ENCODE measurements at places on chromosomes 1 and 21.

DNA sequence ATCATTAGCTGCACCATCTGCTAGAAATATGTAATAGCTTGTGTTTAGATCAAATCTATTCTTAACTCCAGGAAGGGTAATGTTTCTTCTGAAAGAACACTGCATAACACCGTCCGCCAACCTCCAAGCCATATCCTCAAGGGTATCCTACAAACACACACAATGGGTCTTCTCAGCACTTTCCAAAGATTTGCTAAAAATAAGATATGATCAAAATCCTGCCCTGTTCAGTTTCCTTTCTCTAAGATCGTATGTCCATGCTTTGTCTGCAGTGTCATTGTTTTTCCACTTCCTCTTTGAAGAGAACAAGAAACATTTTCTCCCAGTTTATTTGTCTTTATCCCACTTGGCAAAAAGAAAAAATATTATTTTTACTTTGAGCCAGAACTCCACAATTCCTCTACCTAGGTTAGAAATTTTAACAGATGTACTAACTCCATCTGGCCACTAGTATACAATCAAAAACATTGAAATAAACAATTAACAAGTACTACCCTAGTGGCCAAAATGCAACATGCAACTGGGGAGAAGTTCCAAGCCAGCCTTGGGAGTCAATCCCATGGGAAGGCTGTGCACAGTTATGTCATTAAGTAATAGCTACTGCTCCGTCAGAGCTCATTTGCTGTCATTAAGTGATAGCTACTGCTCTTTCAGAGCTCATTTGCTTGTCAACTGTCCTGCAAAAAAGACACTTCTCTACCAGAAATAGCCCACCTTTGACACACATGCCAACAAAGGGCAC, 37.8 kb downstream of the FRRS1 start:
- no peak for DNase-seq

GRCh38 chr1:98870959-98871903, 133.4 kb downstream of the PLPPR5 start:
- DNase-seq = no peak

- no peak for DNase-seq
These were observed 49.7 kb upstream of the TSNAX start for GRCh38 chr1:231478811-231479210.

GRCh38 chr1:60108196-60108595, 34.6 kb upstream of the C1orf87 start:
- peak; percentile 15 for DNase-seq

GRCh38 chr1:220922951-220923350, 43.7 kb downstream of the HLX start:
- DNase-seq = peak; percentile 34

DNA sequence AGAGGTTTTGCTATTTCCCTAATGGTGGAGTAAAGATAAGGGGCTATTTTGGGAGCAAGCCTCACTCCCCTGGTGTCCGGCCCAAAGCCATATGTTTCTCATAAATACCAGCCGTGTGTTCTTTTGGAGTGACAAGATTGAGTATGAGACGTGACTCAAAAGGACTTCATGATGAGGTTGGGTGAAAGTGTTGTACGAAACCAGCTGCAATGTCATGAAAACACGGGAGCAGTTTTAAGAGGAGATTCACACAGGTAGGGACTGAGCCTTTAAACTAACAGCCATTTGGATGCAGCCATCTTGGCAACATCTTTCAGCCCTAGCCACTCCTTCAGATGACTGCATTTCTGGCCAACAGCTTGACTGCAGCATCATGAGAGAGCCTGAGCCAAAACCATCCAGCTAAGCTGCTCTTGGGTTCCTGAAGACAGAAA, 532.3 kb upstream of the USP24 start:
- DNase-seq = no peak

DNA sequence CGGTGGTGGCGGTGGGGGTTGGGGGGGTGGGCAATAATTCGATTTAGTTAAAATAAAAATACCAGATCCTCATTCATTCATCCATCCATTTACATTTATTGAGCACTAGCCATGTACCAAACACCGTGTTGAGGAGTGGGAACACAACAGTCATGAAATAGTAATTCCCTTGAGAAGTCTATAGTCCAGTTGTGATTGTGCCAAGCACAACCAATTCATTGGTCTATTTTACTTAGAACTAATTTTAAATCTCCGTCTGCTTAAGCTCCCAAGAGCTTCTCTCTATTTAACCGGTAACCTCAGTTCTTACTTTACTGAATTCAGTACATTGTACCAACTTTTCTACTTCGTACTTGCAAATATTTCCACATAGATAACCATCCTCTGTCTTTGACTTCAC, 38.4 kb downstream of the WARS2 start:
- no peak for DNase-seq

DNA sequence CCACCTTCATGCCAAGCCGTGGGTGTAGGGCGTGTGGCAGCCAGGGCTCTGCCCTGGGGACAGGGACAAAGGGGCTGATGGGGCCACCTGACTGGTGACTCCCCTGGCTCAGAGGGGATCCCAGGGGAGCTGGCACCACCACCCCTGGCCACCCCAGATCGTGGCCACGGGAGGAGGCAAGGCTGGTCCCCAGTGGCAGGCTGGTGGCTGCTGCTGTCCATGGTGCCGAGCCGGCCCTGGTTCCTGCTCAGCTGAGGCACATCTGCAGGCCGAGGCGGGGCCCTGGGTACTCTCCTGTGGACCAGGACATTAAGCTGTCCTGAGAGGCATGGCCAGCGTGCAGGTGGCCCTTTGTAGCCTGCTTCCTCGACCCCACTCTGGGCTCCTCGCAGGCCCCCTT, 6.5 kb downstream of the PLCH2 start:
- DNase-seq = no peak

GRCh38 chr1:145690587-145691558, 16.3 kb downstream of the PDZK1 start:
- no peak for DNase-seq

DNA sequence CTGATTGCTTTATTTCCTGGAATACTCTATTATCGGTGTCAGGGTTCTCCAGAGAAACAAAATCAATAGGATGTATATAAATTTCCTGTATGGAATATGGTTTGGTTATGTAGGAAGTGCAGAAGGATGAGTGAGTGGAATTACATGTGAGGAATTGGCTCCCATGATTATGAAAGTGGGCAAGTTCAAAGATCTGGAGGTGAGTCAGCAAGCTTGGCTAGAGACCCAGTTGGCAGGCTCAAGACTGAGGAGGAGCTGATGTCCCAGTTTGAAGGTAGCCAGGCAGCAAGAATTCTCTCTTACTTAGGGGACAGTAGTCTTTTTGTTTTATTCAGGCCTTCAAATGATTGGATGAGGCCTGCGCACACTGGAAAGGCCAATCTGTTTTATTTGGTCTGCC, 57.5 kb downstream of the MAP3K7CL start:
- DNase-seq = no peak

- DNase-seq = no peak
These were observed 130.0 kb downstream of the EDEM3 start for GRCh38 chr1:184624626-184625025.

DNA sequence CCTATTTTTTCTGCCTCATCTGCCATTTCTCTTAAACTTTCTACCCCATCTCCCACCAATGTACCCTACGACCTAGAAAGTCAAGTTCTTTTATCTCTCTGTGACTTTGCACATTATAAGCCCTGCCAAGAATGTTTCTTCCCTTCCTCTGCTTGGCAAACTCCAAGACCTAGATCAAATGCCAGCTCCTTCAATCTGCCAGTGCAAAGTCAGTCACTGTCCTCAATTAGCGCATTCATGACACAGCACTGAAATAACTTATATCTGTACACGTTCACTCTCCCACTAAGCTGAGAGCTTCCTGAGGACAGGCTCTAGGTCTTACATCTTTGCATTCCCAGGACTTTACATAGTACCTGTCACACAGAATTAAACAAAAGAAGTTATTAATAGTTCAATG, 21.4 kb upstream of the LSM10 start:
- DNase-seq = no peak

GRCh38 chr1:72150508-72150907, 131.8 kb downstream of the NEGR1 start:
- no peak for DNase-seq

- no peak for DNase-seq
These were observed 23.5 kb upstream of the RPL5 start for GRCh38 chr1:92808381-92808780.

DNA sequence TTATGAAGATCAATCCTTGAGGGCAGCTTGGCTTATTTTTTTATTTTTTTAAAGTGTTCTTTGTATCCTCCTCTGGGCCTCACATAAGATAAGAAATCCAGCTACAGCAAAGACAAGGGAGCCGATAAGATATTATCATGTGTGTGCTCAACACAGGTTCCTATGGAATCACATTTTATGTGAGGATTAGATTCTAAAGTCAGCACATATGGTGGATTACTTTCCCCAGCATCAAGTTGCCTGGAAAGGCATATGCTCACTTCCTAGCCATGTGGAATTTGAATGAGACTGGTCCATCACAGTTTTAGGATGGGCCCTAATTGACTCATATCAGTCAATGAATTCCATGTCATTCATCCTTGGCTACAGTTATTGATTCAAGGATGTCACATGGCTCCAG, 456.9 kb upstream of the LRRC7 start:
- no peak for DNase-seq

DNA sequence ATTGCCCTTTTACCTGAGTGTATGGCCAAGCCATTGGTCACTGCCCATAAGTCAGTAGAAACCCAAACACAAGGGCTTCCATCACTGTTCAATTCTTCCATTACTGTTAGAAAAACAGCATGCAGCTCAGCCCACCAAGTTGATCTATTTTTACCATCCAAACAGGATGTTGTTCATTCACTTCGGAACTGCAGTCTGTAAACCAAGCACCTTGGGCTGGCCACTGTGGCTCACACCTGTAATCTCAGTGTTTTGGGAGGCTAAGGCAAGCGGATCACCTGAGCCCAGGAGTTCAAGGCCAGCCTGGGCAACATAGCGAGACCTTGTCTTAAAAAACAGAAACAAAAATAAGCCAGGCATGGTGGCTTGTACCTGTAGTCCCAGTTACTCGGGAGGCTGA, 8.7 kb upstream of the MFSD2A start:
- DNase-seq = no peak

- no peak for DNase-seq
These were observed 8.4 kb downstream of the KCNJ10 start for GRCh38 chr1:160061369-160062229.

DNA sequence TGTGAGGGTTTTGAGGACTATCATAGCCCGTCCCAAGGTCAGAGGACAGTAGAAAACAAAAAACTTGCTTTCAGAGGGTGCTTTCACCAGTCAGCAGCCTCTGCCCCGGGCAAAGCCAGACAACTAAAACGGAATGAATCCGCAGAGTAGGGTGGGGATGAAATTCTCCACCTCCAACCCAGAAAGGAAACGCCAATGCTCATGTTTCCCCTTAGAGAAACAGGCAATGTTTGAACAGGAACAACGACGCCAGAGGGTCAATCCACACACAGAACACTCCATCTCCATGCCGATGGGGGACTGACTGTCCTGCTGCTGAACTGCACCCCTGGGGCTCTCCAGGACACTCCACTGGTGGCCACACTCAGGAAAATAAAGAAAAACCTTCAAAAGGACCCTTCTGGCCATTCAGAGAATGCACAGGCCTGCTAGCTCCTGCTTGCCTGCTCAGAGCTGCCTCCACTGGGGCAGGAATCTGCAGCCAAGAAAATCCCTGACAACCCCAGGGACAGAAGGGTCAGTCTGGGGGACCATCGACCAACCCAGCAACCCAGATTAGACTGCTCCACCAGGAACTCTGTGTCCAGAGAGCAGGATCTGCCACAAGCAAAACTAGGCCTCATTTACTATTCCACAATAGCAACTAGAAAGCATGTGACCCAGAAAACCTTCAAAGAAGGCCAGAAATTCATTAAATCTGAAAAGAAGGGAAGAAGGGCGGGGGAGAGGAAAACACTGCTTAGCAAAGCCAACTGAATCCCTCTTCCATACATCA, 116.0 kb downstream of the TOMM20 start:
- DNase-seq = no peak

DNA sequence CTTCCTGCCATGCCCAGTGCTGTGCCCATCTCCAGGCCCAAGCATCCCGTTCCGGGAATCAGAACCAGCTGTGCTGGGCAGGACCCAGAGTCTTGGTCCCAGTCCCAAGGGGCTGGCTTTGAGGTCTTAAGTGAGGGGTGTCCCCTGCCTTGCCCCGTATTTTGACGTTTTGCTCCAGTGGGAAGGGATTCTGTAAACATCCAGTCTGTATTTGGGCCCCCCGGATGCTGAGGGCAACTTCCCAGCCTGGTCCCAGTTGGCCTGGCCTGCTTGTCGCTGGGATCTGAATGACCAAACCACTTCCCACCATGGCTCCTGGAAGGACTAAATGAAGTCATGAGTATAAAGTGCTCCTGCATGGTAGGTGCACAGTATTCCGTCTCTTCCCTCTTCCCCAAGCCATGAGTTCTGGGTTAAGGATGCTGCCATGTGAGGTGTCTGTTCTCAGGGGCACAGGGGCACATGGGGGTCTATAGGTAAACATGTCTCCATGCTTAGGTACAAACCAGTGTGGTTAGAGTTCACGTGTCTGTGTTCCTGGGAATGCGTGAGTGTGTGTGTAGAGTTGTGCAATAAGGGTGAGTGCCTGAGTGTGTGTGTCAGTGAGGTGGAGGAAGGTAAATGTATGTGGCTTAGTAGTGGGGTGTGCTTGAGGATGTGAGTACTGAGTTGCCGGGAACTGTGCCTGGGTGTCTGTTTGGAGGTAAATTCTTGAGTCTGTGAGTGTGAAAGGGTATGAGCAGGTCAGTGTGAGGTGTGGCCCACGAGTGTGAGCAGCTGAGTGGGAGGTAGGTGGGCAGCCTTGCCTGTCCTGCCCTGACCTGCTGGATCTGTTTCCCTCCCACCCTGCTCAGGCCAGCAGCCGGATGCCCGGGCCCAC, 1.5 kb downstream of the B4GALT2 start:
- no peak for DNase-seq

DNA sequence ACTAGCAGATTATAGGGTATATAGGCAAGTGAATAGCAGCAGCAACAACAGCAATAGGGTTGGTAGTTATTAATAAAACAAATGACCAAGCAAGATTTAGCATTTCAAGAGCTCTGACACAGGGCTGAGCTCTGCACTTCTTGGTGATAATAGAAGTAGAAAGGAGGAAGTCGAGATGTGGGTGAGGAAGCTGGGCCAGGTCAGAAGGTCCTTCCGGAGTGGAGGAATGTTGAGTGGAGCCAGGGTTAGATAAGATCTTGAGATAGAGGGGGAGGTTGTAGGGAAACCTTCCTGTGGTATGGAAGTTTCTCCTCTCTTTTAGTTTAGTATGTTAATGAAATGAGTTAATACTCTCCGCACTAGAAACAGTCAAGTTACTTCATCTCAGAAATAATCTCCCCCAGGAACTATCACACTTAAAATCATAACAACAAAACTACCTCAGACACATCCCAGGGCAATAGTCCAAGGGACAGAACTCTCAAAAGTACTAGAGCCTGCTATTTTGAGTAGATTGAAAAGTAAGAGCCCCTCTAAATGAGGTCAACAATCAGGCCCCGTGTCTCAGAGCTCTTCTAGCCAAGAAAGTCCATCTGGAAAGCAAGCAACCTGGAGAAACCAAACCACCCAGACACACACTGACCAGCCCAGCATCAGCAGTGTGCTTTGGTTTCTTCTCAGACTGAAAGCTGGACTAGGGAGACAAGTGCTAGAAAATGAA, 45.4 kb upstream of the ATP1B1 start:
- DNase-seq = no peak

Measured in COR-L47 (cell line).